Muscle of leg (tissue), 16 donors: ENCODE measurements at places on chromosomes 1 and 21. TPM values are rescaled to one million over a fixed set of nuclear protein-coding genes. Genes with fewer than 3 reads are reported as not detected.

Gene ST6GALNAC3
- total RNA-seq: 9.0 TPM

Gene REN
- not detected for total RNA-seq

Gene RGS1
- total RNA-seq: 3.0 TPM

Gene CYP4B1
- total RNA-seq: not detected

Gene CLK2
- total RNA-seq: 26.1 TPM

Gene PPIAL4G
- total RNA-seq: 0.04 TPM

Gene ABCG1
- 8.6 TPM for total RNA-seq

Gene ANP32E
- total RNA-seq: 15.9 TPM

Gene LEFTY1
- total RNA-seq: 0.44 TPM

Gene GNG4
- total RNA-seq: 0.27 TPM

Gene SEC16B
- 7.4 TPM for total RNA-seq

Gene TNFAIP8L2
- 3.0 TPM for total RNA-seq

Gene TCHH
- under 0.01 TPM for total RNA-seq

Gene RIIAD1
- 2.7 TPM for total RNA-seq

Gene TTC22
- total RNA-seq: 0.09 TPM

Gene SAMD11
- 8.1 TPM for total RNA-seq

Gene PRR9
- not detected for total RNA-seq

Gene DNAJC6
- total RNA-seq: 0.93 TPM

Gene SLC44A5
- 0.27 TPM for total RNA-seq

Gene PLPPR4
- 6.5 TPM for total RNA-seq

Gene TM2D1
- 56.8 TPM for total RNA-seq

Gene IL20
- total RNA-seq: not detected

Gene ETV3L
- total RNA-seq: not detected

Gene FMOD
- total RNA-seq: 258 TPM

Gene RCSD1
- total RNA-seq: 40.8 TPM

Gene CD53
- total RNA-seq: 8.2 TPM

Gene GUCA2A
- total RNA-seq: not detected

Gene GREM2
- 2.0 TPM for total RNA-seq

Gene DNAH14
- total RNA-seq: 24.6 TPM

Gene ANKRD34A
- 0.22 TPM for total RNA-seq

Gene EDN2
- total RNA-seq: 0.18 TPM

Gene RIPPLY3
- total RNA-seq: 0.09 TPM

Gene DTL
- total RNA-seq: 8.2 TPM

Gene ILDR2
- total RNA-seq: 2.5 TPM

Gene CRNN
- not detected for total RNA-seq

Gene DMRTA2
- 0.04 TPM for total RNA-seq

Gene ECM1
- total RNA-seq: 2.2 TPM
